B cell (primary cell): ENCODE measurements at places on chromosomes 6 and 20.

- no peaks in the 10 kb centered on the region for H3K27me3 ChIP-seq
- no peak for DNase-seq
- no peaks in the 10 kb centered on the region for H3K4me1 ChIP-seq
- no peak overlapping the region for H3K27ac ChIP-seq
- no peaks in the 10 kb centered on the region for H3K36me3 ChIP-seq
These were observed 102.5 kb downstream of the PPP1R14C start for GRCh38 chr6:150245148-150245935.

- no peak for DNase-seq
- no peaks in the 10 kb centered on the region for H3K4me1 ChIP-seq
- no peak overlapping the region for H3K27ac ChIP-seq
- no peaks in the 10 kb centered on the region for H3K36me3 ChIP-seq
- no peak overlapping the region for H3K4me3 ChIP-seq
- no peaks in the 10 kb centered on the region for H3K27me3 ChIP-seq
These were observed 86.6 kb downstream of the TFAP2B start for GRCh38 chr6:50905297-50905696.

DNA sequence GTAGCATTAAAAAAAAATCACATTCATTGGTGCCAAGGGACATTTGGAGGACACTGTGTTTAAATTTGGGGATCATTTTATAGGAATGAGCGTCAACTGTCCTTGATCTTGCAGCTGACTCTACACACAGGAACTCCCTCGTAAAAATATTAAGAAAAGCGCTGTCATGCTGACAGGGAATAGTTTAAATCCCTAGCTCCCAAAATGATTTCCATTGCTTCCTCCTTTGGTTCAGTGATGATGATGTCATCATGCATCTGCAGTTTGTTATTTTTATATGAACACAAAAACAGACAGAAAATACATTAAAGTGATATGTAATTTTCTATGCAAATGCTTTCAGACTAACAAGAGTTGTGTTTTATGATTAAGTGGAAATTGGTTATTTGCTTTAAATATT lies 275.6 kb downstream of the BTBD9 start:
- no peaks in the 10 kb centered on the region for H3K4me1 ChIP-seq
- no peak for DNase-seq
- no peaks in the 10 kb centered on the region for H3K27me3 ChIP-seq
- H3K27ac ChIP-seq = no peak overlapping the region
- no peak overlapping the region for H3K4me3 ChIP-seq

GRCh38 chr20:32509639-32510066 lies 75.5 kb downstream of the NOL4L start:
- peak; percentile 58 for DNase-seq
- no peak overlapping the region for H3K27ac ChIP-seq
- peaks cover 34% of the 10 kb centered on the region for H3K4me1 ChIP-seq
- H3K4me3 ChIP-seq = no peak overlapping the region
- H3K36me3 ChIP-seq = no peaks in the 10 kb centered on the region

DNA sequence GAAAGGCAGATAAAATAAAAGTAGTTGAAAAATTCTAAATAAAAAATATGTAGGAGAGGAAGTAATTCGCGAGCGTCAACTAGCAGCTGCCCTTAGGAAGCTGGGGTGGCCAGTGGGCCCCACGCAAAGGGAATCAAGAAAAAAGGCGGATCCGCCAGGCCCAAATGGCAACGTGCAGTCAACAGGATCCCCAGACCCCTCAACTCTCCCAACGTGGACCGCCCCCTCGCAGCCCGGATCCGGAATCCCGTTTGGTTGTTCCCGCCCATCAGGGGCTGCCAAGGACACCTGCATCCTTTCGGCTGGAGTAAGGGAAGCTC lies 296 bp downstream of the DZANK1 start:
- no peaks in the 10 kb centered on the region for H3K27me3 ChIP-seq
- H3K36me3 ChIP-seq = no peaks in the 10 kb centered on the region
- H3K27ac ChIP-seq = peak overlapping the region; percentile 81
- H3K4me3 ChIP-seq = peak overlapping the region; percentile 96
- DNase-seq = no peak
